ENCODE measurements at places on chromosomes 6 and 20.

GRCh38 chr6:24589334-24589733 lies 56.7 kb downstream of the KIAA0319 start:
- DNase-seq = no peak

- DNase-seq = peak; percentile 55
These were observed 45.6 kb downstream of the EYA4 start for GRCh38 chr6:133286765-133287164.

DNA sequence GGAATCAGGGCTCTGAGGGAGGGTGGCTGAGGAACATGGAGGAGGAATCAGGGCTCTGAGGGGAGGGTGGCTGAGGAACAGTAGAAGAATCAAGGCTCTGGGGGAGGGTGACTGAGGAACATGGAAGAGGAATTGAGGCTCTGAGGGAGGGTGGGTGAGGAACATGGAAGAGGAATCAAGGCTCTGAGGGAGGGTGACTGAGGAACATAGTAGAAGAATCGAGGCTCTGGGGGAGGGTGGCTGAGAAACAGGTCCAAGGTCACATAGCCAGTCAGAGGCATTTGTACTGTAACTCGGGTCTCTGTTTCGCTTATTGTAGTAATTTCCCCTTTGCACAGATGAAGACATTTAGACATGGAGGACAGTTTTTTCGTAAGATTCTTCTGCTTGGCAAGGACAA lies 164.8 kb downstream of the SOBP start:
- DNase-seq = no peak

DNA sequence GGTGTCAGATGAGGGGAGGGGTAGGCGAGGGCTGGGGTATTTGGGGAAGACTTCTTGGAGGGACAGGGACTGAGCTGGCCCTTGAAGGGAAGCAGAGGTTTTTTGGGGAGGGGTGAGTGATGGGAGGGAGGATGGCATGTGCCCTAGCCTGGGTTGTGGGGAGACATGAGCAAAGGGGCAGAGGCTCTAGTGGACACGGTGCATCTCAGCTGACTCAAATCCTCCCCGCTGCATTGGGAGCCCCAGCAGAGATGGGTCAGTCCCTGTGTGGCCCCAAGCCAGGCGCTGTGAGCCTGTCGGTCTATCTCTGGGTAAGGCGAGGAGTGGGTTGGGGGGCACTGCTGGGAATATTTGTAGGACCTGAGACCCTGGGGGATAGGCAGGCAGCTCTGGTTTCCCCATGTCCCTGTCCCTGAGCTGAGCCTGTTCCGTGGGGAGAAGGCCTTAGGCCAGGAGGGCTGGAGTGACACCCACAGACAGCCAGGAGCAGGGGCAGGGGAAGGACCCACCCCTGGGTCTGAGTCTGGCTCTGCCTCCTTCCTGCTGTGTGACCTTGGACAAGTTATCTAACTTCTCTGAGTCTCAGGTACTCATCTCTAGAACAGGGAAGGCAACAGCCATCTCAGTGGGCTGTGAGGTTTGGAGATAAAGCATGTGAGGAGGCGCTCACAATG lies 36.0 kb downstream of the SPDEF start:
- DNase-seq = no peak

DNA sequence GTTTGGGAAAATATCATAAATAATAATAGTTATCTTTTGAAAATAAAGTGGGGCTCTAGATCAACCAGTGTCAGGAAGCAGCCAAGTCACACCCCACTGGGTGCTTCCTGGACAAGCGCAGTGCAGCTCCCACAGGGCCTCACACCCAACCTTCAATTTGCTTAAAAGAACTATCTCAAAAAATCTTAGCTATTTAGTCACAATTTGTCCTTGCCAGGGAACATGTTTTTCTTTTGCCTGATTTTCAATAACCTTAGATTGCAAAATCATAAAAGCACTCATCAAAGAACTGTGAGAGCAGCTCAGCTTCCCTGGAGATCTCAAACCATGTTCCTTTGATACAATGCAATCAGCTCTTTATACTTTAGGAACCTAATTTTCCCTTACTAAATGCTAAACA lies 1.6 kb upstream of the NCOA7 start:
- DNase-seq = no peak

DNA sequence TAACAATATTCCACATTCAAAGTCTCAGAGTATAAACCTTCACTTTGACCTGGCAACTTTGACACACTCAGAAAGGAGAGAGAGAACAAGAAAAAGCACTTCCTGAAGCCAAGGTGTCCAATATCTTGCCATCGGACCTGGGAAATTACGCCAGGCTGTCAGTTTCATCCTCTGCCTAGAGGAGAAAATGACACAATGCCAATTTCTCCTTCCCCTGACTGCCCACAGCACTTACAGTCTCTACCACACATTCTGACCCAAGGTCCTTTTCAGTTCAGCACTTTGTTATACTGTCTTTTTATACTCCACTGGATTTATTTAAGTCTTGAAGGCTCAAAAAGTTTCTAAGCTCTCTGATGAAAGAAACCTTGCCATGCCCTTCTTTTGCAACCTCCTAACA lies 250.4 kb downstream of the GMPR start:
- no peak for DNase-seq

DNA sequence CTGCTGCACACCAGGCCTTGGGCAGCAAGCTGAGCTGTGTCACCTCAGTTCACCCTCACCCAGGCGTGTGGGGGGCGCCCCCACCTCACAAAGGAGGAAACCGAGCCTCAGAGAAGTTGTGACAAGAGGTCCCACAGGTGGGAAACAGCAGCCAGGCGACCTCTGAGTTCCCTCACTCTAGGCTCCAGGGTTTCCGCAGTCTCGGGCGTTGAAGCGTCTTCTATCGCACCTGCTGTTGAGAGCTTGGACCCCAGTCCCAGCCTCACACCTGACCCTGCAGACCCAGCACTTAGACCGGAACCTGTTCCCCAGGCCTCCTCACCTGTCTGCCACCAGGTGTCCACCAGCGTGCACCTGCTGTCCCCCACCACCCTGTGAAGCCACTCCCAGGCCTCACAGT lies 22.3 kb upstream of the APMAP start:
- DNase-seq = no peak

DNA sequence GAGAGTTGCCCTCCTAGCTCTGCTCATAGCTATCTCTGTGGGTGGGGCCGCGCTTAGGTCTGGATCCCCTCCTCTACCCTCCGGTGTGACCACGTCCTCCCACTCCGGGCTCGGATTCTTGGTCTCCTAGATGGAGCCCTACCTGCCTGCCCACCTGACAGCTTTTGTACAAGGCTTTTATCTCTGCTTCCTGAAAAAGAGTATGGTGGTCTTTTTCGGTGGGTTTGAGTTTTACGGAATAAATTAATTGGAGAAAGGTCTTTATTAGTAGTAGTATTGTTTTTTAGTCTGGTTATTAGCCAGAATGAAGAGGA lies 773 bp downstream of the SMAP1 start:
- DNase-seq = no peak

GRCh38 chr6:42336431-42336830 lies 115.3 kb downstream of the TRERF1 start:
- no peak for DNase-seq

GRCh38 chr20:4083098-4083865 lies 67.9 kb upstream of the RNF24 start:
- no peak for DNase-seq

DNA sequence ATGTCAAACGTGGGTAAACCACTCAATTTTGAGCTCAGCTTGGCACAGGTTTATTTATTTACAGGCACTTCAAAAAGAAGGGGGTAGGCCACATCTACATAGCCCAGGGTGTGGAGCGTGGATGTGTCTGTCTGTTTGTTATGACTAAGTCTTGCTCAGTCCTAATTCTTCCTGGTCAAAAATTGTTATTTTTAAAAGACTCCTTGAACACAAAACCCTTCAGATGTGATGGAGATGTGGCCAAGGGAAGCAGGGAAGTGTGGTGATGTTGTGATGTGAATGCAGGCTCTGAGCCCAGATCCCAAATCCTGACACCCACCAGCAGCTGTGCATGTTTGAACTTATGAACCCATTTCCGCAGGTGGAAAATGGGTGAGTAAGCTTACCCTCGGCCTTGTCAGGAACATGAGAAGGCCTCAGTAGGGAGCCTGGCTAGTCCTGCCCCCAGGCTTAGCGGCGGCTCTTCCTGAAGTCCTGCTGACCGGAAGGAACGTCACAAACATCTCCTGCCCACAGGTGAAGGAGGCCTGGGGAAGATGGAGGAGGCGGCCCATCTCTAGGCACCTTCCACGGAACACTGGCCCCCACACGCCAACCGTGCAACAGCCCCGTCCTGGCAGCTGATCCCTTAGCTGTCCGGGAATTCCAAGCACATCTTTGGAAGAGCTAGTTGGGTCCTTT lies 119.7 kb downstream of the MYLK4 start:
- peak; percentile 64 for DNase-seq

- no peak for DNase-seq
These were observed 29.4 kb upstream of the KIAA1586 start for GRCh38 chr6:57017069-57017468.

DNA sequence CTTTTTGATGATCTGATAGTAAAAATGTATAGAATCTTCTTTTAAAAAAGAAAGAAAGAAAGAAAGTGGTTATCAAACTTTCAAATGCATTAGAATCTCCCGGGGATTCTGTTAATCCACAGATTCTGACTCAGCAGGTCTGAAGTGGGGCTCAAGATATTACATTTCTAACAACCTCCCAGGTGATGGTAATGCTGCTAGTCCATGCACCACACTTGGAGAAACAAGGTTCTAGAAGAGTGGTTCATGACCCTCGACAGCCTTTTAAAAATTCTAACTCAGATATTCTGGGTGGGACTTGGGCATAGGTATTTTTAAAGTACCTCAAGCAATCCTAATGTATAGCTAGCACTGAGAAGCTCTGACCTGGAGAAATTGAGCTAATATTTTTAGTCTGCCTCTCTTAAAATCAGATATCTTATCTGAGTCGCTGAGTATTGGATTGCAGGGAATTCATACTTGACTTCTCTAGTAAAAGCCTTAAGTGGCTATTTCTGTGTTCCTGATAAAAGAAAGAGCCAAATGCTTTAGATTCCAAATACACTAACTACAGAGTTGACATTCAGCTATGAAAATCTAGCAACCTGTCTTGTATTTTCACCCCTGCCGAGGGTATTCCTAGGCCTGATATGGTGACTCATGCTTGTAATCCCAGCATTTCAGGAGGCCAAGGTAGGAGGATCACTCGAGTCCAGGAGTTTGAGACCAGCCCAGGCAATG lies 252.4 kb downstream of the PHACTR1 start:
- DNase-seq = no peak

GRCh38 chr6:150087336-150087735 lies 18.4 kb upstream of the ULBP3 start:
- DNase-seq = no peak

DNA sequence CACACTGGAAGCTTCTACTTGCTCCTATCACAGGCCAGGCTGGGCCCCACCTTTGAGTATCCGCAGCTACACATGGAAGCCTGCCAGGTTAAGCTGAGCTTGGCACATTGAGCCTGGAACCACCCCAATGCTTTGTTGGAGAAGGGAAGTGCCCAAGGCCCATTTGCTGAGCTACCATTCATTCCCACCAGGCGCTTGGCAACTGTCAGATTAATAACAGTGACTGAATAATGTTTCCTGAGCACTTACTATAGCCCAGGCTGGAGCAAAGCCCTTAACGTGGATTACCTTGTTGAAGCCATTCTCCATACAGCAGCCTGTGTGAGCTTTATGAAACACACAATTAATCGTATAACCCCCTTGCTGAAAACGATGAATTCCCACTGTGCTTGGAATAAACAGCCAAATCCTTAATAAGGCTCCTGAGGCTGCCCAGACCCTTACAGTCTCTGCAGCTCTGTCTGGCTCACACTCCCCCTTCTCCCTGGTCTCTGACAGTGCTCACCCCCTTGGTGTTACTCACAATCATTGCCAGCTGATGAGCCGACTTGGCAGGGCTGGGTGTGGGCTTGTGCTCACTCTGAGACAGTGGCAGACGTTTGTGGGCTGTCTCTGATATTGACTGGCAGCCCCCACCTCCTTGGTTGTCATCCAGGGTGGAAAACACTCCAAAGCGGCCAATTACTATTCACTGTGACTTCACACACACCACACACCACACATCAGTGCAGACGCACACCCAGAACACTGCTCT lies 357.1 kb downstream of the MAFB start:
- no peak for DNase-seq

DNA sequence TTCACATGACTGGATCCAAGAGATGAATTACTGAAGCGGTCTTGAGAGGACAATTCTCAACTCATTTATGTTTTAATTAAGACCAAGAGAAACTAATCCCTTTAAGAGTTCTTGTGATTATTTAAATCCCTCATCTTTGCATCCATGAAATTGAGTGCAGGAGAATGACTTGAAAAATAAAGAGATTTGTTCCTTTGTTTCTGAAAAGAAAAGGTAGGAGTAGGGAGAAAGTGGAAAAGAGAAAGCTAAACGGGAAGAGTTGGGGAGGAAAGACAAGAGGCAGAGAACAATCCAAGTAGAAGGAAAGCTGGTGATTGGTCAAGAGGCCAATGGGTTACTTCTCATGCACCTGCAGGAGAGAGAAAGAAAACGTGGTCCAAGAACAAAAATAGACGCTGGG lies 75.2 kb upstream of the SOX4 start:
- no peak for DNase-seq

DNA sequence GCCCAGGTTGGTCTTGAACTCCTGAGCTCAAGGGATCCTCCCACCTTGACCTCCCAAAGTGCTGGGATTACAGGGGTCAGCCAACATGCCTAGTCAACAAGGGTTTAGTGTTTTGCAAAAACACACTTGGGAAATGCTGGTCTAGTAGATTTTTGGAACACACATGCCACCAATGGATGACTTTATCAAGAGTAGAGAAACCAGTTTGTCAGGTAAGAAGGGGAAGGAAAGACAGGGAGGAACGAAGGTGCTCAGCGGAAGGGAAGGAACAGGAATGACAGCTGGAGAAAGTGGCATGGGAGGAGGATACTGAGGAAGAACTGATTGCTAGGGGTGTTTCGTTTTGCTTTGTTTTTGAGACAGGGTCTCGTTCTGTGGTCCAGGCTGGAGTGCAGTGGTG lies 15.6 kb upstream of the SEC63 start:
- no peak for DNase-seq

- peak; percentile 88 for DNase-seq
These were observed 187.8 kb upstream of the PRDM1 start for GRCh38 chr6:105898286-105898685.

Data from LHCN-M2 (cell line).